Kidney (tissue), 22 donors: ENCODE measurements at places on chromosomes 7 and 10. TPM values are rescaled to one million over a fixed set of nuclear protein-coding genes. Genes with fewer than 3 reads are reported as not detected.

DNA sequence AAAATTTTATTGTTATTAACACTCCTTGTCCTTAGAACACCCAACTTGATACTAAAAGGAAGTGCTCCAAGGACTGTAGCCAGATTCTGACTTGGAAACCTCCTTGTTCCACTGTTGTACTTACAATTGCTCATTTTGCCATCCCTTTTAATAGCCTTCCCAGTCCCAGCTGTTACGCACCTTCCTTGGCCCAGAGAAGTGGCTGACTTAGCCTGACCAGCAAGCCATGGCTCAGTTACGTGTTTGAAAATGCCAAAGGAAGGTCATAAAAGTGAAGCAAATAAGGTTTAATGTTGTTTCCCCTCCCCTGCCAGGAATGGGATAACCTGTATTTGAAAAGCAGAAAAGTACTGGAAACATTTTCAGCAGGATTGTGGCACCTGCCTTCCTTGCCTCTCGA, 3.7 kb upstream of the ANKRD1 start:
- DNase-seq, result no peak

The AUTS2 gene
- 33.8 TPM for total RNA-seq

The C10orf53 gene
- total RNA-seq, result not detected

- DNase-seq, result no peak
Measured at GRCh38 chr7:100515072-100515532, 23.9 kb upstream of the AGFG2 start.

DNA sequence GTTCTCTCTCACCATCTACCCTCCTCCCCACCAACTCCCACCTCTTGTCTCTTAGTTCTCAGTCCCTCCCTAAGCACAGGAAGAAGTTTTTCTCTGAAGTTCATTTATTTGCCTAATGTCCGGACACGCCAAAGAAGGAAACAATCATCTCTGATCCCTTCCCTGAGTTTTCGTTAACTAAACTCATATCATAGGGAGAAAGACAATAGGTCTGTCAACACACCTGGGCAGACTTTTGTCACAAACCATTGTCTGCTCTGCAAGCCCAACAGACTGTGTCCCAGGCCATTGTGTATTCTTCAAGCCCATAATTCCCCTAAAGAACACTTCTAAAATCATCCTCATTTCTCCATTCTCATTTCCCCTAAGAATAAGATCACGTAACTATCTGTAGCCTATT, 691.0 kb upstream of the MBL2 start:
- DNase-seq, result no peak

GRCh38 chr10:76047521-76047920, 616.1 kb downstream of the LRMDA start:
- no peak for DNase-seq

- no peak for DNase-seq
Measured at GRCh38 chr7:5489991-5490536, 66.4 kb upstream of the TNRC18 start.

DNA sequence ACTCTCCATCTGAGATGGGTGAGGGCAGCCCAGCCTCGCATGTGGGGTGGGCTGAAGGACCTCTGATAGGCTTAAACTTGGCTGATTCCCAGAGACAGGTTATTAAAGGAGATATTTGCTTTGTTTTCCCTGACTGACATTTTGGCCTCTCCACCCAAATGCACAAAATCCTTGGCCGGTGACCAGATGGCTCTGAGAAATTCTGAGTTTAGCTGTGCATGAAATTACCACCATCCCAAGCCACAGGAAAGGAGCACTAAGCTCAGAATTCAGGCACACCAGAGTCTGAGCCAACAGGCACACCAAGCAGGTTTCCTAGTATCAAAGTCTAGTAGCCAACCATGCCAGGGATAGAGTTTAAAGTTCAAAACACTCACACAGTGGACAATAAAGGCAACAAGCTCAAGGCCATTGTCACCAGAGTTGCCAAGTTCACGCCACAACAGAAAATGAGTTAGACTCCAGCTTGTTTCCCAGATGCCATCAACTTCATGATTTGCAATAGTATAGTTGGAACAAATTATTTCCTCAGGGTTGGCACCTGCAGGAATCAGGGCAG, 387.6 kb downstream of the KCNMA1 start:
- no peak for DNase-seq

The IKZF1 gene
- total RNA-seq, result 36.8 TPM

DNA sequence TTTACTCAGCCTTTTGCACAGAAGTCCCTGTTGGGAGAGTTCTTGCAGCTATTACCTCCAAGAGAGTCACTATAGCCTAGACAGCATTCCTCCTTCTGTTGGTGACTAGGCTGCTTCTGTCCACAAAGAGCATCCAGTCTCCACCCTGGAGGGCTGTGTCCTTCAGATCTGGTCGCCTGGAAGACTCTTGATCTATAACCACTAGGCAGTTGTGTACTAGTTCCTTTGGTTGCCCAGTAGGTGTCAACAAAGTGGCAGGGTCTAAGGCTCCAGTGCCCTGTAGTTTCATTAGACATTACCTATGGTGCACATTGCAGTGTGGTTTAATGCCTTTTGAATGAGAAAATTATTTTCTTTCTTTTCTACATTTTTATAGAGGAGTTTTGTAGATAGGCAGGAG, 11.3 kb upstream of the AKR1C2 start:
- no peak for DNase-seq

The FKBP6 gene
- total RNA-seq, result 0.13 TPM

GRCh38 chr7:107613948-107614347, 33.9 kb downstream of the BCAP29 start:
- no peak for DNase-seq

The OR9A2 gene
- not detected for total RNA-seq

DNA sequence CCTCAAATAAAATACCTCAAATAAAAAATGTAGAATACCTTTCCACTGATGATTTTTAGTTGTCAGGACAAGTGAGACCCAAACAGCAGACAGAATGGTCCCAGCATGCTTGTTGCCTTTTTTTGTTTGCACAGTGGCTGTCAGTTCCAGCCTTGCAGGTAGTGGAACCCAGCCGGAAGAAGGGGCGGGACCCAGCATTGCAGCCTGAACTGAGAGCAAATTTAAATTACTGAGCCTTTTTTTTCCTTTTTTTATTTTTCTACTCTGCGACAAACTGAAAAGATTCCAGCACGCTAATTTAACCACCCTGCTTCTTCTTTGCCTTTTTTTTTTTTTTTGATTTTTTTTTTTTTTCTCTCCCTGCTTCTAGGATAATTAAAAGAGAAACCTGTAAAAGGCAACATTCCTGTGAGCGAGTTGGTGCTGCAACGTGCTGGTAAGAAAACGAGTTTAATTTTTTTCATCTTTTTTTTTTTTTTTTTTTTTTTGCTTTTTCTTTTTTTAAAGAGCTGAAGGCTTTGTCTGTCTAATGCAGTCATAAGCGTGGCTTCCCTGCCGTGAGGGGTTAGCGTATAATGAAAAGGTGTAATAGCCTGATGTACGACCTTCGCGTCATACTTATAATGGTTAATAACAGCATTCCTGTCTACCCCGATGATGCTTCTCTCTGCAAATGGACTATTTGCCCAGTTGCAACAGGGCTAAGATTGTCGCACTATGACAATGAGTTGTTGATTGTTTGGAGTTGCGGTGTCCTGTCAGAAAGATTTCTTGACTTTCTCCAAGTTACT, 555.3 kb upstream of the CELF2 start:
- no peak for DNase-seq

GRCh38 chr7:10299384-10299783, 674.3 kb upstream of the PHF14 start:
- DNase-seq, result no peak

The ADIRF gene
- 357 TPM for total RNA-seq

- no peak for DNase-seq
Measured at GRCh38 chr7:833601-834258, 1.5 kb downstream of the SUN1 start.

DNA sequence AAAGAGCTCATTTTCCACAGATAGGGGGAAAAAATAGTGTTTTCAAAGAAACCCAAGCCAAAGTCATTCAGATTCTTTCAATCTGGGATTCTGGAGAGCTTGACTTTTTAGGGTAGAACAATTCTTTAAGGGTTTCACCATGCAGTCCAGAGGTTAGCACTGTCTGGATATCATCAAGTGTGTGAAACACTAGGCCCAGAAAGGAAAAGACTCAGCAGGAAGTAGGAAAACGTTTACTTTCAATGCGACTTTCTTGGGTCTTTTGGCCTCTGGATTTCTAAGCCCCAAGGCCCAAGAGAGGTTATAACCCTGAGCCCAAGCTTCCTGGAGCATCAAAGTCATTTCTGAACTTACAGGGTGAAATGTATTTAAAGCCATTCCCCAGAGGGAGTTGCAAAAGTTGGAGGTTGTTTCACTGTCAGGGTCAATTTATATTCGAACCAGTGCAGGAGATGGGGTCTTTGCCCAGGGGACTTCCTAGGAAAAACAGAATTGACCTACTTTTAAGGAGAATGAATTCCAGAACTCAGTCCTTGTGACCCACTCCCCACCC, 158.0 kb downstream of the C7orf25 start:
- peak; percentile 63 for DNase-seq

DNA sequence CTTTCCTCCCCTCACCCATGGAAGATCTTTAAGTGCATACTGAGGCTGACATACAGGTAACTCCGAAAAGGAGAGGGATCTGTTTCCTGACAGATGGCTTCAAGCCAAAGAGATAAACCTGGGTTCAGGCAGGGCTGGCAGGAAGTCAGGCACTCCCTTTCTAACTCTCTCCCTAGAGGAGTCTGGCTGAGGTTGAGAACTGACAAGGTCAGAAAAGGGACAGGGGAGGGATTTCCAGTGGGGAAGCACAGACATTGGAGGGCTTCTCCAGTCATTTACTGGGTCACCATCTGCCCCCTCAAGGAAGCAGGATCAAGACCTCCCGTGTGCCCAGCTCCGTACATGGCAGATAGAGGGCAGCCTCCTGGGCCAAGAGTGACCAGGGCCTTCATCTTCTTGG, 31.6 kb downstream of the TLX1 start:
- DNase-seq, result no peak

- no peak for DNase-seq
Measured at GRCh38 chr7:117640465-117640864, 160.6 kb downstream of the CFTR start.

DNA sequence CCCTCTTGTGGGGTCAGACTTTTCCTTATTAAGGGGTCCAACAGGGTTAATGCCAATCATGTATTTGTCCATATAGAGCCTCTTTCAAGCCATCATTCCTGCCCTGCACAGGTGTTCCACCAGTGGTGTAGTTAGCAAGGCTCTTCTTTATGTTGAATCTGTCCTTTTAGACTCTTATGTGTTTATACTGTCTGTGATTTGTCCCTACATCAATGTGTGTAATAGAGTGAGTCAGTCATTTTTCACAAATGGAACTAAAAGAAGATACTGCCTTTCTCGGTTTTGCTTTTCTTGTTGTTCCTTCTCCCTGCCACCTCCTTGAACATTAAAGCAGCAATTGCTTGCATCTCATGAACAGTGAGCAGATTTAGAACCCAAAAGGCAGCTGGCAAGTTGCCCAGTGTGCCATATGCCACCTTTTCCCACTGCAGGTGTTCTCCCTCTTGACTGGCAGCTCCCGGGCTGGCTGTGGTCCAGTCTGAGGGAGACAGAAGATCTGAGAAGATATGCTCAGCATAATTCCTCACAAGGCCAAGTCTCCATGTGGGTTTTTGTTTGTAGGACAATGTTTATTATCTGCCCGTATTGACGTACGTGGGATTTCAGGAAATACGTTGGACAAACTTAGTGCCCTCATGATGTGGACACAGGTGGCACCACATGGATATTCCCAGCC, 154.1 kb downstream of the LHFPL3 start:
- DNase-seq, result no peak

- DNase-seq, result peak; percentile 47
Measured at GRCh38 chr7:15478401-15478800, 83.4 kb downstream of the AGMO start.

GRCh38 chr10:54368984-54369383, 432.0 kb downstream of the PCDH15 start:
- DNase-seq, result no peak

- no peak for DNase-seq
Measured at GRCh38 chr10:127283576-127283975, 87.2 kb upstream of the INSYN2A start.

DNA sequence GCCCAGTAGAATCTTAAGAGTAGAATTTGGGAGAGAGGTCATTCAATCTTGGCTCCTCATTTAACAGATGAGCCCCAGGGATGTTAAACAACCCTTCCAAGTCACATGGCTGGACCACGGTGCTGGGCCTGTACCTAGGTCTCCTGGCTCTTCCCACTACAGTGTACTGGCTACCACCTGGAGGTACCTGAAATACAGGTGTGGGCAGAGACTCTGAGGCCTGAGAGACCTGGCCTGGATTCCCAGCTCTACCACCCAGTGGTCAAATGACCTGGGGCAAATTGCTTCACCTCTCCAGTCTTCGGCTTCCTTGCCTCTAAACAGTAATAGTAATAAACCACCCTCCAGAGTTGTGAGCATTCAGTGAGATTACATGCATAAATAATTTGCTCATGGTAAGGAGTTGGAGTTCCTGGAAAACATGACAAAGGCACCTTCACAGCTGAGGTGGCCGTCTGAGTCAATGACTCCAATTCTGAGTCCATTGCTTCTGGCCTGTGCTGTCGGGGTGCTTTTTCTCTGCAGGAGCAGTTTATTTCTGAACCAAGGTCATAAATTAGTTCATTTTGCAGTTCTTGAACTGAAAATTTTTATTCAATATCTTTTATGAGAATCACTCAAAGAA, 2.7 kb downstream of the GOT1 start:
- no peak for DNase-seq

- DNase-seq, result no peak
Measured at GRCh38 chr10:33871061-33871956, 536.8 kb upstream of the NRP1 start.

DNA sequence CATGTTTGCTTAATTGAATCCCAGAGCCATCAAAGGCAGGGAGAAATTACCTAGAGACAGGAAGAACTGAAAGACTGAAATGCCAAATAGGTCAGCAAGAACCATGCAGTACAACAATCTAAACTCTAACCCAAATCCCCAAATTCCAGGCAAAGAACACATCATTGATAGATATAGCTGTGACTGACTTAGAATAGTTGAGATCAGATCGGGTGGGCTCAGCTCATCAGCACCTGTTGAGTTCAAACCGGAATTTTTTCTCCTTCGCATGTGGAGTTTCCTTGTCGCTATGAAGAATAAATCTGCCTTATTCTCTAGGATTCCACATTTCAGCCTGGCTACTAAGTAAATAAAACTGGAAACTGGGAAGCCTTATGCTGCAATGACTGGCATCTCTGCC, 1.4 kb downstream of the ANKMY2 start:
- DNase-seq, result no peak

GRCh38 chr7:8151161-8151725, 110.7 kb downstream of the ICA1 start:
- DNase-seq, result no peak

DNA sequence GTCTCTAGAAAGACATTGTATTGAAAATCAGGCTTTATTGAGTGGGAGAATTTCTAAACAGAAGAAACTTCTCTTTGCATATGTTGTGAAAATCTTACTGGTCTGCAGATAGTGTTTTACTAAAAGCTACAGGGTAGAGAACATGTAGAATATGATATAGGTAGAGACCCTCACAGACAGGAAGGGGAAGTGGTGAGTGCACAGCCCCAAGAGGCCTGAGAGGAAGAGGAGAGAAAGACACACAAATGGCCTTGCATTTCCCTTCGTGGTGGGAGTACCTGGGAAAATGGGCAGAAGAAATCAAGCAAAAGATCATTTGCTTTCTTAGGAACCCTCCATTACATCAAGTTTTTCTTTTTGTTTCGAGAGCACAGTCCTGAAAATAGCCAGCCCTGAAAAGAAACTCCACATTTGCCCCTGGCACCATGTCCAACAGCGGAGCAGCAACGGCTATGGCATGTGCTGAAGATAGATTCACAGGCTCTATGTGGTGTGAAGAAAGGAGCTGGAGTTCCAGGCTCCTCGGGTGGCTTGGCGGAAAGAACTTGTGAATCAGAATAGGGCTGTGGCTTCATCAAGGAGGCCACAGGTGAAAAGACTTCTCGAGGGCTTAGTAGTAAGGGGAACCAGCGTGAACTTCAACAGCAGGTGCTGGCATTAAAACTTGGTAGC, 143.5 kb downstream of the CALCR start:
- no peak for DNase-seq
